NCI-H1417 treated with DMSO at 0.1 percent for 48 hours (cell line): ENCODE measurements at places on chromosomes 7 and 10.

- DNase-seq: no peak
These were observed 21.8 kb upstream of the MYL7 start for GRCh38 chr7:44162785-44163395.

DNA sequence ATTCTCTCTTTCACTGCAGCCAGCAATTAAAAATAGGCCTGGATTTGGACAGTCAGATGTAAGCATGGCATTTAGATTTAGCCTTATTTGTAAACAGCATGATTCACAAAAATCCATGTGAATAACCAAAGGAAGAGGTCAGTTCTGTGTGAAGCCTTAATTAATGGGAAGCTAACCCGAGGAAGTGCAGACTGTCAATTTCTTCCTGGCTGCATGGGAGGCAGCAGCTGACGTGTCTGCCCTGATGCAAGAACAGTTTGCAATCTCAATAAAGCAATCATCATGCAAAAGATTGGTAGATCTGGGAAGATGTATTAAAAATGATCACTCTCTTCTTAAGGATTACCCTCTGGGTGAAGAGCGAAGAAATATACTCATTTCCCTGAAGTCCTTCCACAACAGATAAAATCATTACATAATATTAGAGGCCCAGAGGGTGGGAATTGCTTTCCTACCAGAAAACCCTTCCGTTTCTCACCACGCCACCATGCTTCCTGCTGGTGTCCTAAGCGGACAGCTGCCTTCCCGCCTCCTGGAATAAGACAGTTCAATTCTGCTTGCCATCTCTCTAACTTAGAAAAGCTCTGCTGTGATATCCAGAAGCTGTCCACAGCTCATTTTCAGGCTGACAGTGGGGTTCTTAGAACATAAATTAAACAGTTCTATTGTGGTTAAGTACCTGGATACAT lies 526.7 kb upstream of the NRP1 start:
- DNase-seq: no peak

- DNase-seq: no peak
These were observed 175.9 kb downstream of the NEURL1 start for GRCh38 chr10:103669243-103669929.

GRCh38 chr10:75403939-75404814 lies 2.6 kb upstream of the ZNF503 start:
- DNase-seq: no peak

- no peak for DNase-seq
These were observed 44.5 kb downstream of the TAS2R16 start for GRCh38 chr7:122951006-122951405.

- DNase-seq: no peak
These were observed 96.8 kb downstream of the GLRX3 start for GRCh38 chr10:130233035-130233360.

- no peak for DNase-seq
These were observed 164.1 kb upstream of the CDCA7L start for GRCh38 chr7:22109761-22110160.

DNA sequence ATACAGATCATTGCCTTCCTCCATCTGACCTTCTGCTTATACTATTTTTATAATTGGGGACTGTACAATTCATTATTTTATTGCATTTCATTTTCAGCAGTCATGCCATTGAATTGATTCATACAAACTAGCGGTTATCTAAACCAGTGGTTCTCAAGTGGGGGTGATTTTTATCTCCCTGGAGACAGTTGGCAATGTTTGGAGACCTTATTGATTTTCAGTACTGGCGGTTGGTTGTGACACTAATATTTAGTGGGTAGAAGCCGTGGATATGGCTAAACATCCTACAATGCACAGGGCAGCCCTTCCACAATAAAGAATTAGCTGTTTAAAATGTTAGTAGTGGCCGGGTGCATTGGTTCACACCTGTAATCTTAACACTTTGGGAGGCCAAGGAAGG lies 765.9 kb downstream of the LRMDA start:
- DNase-seq: no peak

DNA sequence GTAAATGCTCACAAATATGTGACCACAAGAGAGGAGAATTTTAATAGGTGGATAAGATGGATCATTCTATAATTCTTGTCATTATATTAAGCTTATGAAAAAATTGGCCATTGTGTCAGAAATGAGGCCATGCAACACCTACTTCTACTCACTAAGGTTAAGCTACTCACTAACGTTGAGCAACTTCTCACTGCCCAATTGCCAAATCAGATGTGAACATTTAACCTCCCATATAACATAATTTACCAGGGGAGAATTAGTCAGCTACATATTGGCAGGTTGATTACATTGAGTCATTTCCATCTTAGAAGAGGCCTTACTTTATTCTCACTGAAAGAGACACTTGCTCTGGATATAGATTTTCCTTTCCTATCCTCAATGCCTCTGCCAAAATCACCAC lies 211.2 kb upstream of the DGKB start:
- DNase-seq: no peak

- no peak for DNase-seq
These were observed 938.0 kb downstream of the SORCS3 start for GRCh38 chr10:105579112-105579511.

GRCh38 chr10:118807512-118808305 lies 52.9 kb upstream of the CACUL1 start:
- DNase-seq: no peak

- no peak for DNase-seq
These were observed 104.0 kb downstream of the ZNF22 start for GRCh38 chr10:45104674-45105073.

DNA sequence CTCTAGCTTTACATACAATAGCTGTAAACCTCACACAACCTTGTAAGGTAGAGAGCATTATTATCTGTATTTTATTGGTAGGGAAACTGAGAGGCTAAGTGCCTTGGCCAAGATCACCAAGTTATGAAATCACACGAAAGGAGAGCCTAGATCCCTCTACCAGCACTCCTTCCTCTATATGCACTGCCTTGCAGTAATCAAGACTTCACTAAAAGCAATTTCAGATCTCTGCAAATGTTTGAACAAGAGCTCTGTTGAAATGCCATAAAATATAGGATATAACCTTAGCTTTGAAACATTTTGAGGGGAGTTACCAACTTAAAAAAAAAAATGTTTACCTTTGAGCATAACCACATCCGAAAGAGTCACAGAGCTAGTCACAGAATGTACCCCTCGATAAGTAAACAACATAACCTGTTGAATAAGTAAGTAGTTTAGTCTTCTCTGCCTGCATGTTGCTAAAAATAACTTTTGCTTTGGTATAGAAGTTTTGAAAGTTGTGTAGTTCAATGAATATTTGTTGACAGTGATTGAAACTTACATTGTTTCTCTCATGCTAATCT lies 709.4 kb downstream of the AUTS2 start:
- no peak for DNase-seq

DNA sequence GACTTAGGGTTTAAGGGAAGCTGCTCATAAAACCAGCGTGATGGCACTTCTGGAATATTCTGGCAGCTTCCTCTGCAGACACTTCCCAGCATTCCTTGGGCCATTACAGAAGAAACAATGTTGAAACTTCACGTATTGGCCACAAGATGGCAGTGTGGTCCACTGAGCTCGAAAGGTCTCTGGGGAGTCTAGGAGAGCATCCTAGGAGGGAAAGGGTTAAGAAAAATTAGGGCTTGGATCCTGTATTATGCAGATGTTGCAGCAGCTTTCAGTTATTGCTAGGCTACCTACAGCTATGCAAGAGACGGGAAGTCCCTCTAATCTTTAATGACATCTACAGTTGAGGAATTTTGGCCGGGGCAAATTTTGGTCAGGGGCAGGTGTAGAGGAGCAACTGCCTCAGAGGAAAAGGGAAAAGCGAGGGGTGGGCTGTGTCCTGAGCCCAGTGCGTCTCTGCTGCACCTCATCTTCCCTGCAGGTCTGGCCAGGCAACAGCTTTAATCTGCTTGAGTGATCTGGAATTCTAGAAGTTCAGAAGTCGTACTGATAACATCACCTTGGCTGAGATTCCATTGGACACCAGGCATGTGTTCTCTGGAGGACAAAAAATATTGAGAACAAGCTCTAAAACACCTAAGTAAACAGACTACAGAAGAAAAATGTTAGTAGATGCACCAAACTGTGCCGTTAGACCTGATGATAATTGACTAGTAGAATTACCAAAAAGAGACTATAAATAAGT lies 220.8 kb upstream of the PRSS58 start:
- no peak for DNase-seq

DNA sequence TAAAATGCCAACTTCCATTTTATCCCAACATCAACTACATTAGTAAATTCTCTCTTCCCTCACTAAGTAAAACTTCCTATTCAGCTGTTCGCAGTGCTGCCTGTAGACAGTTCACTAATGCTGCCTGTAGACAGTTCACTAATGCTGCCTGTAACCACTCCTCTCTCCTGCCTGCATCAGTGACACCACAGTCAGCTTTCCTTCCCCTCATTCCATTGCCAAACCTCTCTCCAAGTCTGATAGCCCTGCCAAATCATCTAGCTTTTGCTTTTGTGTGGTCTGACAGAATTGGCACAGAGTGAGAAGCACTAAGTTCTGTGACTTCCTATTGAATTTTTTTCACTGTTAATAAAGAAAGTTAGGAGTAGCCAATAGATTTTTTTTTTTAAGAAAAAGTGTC lies 43.0 kb upstream of the MACC1 start:
- no peak for DNase-seq

GRCh38 chr10:28503114-28503513 lies 29.8 kb upstream of the WAC start:
- peak; percentile 59 for DNase-seq

DNA sequence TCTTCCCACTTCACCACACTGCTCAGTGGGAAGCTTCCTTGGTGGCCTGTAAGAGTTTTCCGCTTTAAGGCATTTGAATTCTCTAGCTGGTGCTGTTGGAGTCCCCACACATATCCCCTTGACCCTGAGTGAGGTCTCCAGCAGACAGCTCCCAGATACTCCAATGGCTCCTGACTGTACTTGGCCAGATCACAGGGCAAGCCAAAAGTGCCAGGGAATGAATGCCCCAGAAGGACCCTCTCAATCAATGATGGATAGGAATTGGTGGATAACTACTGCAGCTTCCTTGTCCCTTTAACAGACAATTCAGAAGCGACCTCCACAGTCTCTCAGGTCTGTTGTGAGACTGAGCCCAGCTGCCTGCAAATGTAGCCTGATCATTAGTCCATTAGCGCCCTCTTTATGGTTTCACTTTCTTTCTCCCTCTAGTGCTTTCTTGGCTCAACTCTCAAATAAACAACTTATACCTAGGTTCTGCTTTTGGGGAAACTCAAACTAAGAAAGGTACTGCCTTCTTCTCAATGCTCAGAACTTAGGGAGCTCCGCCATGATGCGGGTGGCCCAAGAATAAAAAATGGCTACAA lies 283.0 kb downstream of the TCF7L2 start:
- DNase-seq: no peak
